Liver (tissue), 10 donors: ENCODE measurements at places on chromosomes 13 and 19. TPM values are rescaled to one million over a fixed set of nuclear protein-coding genes. Genes with fewer than 3 reads are reported as not detected.

GRCh38 chr13:86000546-86000945, 201.3 kb upstream of the SLITRK6 start:
- DNase-seq = no peak
- no peak overlapping the region for H3K27ac ChIP-seq
- H3K27me3 ChIP-seq = no peaks in the 10 kb centered on the region
- H3K4me1 ChIP-seq = no peaks in the 10 kb centered on the region
- no peaks in the 10 kb centered on the region for H3K36me3 ChIP-seq

DNA sequence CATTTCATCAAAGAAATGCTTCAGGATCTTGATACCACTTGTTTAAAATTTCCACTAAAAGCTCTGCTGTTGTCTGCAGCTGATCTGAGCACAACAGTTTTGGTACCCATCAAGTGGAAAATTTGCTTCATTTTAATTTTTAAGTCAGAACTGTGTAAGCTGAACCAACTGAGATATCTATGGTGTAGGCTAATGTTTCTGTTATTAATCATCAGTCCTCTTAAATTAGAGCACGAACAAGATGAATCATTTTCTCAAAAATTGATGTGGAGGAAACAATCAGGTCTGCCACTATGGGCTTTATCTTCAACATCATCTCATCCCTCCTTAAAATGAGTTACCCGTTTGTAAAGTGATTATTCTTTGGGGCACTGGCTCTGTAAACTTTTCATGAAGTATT, 221.5 kb upstream of the NBEA start:
- no peaks in the 10 kb centered on the region for H3K36me3 ChIP-seq
- H3K27me3 ChIP-seq = no peaks in the 10 kb centered on the region

GRCh38 chr19:52981329-52981728, 18.6 kb upstream of the ZNF816 start:
- H3K4me1 ChIP-seq = no peaks in the 10 kb centered on the region
- no peaks in the 10 kb centered on the region for H3K27me3 ChIP-seq
- no peak for DNase-seq
- H3K27ac ChIP-seq = no peak overlapping the region
- H3K36me3 ChIP-seq = no peaks in the 10 kb centered on the region
- H3K4me3 ChIP-seq = no peak overlapping the region

GRCh38 chr13:105412171-105412570, 1123.3 kb downstream of the EFNB2 start:
- H3K4me1 ChIP-seq = no peaks in the 10 kb centered on the region
- no peaks in the 10 kb centered on the region for H3K27me3 ChIP-seq
- no peak overlapping the region for H3K4me3 ChIP-seq
- no peaks in the 10 kb centered on the region for H3K36me3 ChIP-seq
- H3K27ac ChIP-seq = no peak overlapping the region

- DNase-seq = no peak
- no peak overlapping the region for H3K27ac ChIP-seq
These were observed 5.6 kb downstream of the NAPA start for GRCh38 chr19:47509170-47509847.

DNA sequence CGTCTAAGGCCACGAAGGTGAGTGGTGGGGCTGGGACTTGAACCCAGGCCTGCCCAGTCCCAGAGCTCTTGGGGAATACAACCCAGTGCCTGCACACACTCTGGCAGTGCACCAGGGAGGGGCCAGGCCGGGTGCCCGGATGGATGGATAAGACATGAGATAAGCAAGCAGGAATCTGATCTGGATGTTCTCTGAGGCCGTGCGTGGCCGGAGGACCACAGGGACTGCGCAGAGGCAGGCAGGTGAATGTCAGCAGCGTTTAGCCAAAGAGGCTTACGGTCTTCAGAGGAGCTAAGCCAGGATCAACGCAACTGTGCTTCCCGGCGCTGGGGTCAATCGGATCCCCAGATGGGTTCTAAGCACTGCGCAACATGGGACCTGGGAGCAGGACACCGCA, 1.5 kb downstream of the ZNF787 start:
- H3K4me3 ChIP-seq = peak overlapping the region; percentile 84
- H3K4me1 ChIP-seq = peaks cover 53% of the 10 kb centered on the region
- no peak for DNase-seq
- peak overlapping the region; percentile 97 for H3K27ac ChIP-seq

GRCh38 chr13:93771782-93772181, 545.2 kb downstream of the GPC6 start:
- H3K27ac ChIP-seq = no peak overlapping the region
- no peak overlapping the region for H3K4me3 ChIP-seq
- DNase-seq = no peak
- H3K4me1 ChIP-seq = peaks cover 20% of the 10 kb centered on the region

GRCh38 chr13:61536433-61536832, 120.8 kb upstream of the PCDH20 start:
- H3K27ac ChIP-seq = no peak overlapping the region
- no peak overlapping the region for H3K4me3 ChIP-seq
- H3K36me3 ChIP-seq = no peaks in the 10 kb centered on the region

Gene GNG14
- not detected for total RNA-seq

Gene RNF113B
- not detected for total RNA-seq
